ENCODE measurements at places on chromosomes 7 and 10.
A peak's percentile ranks its signal among the peaks of the same experiment; 100 is the strongest.

GRCh38 chr10:24571870-24572450 is 151.7 kb downstream of the ARHGAP21 start:
- no peak for DNase-seq

DNA sequence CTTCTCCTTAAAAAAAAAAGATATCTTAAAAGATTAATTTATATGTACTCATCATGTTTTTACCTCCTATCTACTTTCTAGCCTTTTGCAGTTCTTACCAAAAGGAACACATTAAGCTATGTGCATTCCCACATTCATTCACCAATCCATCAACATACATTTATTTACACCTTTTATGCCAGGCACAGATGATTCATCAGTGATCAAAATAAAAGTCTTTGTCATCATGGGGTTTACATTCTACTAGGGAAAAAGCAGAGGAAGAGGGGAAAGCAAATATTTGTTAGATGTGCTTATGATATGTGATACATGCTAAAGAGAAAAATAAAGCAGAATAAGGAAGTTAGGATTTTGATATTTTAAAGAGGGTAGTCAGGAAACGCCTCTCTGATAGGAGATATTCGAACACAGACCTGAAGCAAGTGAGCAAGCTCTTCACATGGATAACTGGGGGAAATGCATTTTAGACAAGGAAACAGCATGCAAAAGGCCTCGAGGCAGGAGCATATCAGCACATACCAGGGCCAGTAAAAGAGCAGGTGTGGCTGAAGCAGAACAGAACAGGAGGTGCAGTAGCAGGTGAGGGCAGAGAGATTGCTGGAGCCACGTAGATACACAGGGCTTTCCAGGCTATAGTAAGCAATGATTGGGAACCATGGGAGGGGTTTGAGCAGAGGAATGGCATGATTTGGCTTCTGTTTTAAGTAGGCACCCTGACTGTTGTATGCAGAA is 67.4 kb downstream of the REEP3 start:
- no peak for DNase-seq

- DNase-seq: no peak
Measured at GRCh38 chr10:75770626-75771081, 339.2 kb downstream of the LRMDA start.

DNA sequence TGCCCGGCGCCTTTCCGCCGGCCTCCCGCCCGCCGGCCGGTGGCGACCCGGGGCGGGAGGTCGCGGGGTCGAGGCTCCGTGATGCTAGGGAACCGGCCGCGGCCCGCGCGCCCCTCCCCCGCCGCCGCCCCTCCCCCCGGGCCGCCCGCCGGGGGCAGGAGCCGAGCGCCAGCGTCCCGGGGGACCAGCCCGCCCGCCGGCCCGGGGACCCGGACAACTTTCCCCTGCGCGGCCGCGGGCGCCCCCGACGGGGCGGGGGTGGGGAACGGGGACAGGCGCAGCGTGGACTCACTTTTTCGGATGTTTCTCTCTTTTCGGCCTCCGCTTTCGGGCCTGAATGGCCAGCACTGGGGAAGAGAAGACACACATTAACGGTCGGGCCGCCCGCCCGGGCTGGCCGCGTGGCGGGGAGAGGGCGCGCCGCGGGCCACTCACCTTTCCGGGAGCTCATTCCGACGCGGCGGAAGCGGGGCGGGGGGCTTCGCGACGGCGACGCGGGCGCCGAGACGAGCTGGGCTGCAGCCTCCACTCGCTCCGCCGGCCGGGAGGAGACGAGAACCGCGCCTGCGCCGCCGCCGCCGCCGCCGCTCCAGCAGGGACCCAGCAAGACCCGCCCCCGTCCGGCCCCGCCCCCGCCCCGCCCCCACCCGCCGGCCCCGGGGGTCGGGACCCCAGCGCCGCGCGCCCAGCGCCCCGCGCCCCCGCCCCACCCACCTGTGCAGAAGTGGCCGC is at the start of gene SRPK2:
TSS of gene SRPK2 (minus strand) at position 566 of the 732 bp plus-strand sequence.
- DNase-seq: no peak

- DNase-seq: no peak
Measured at GRCh38 chr7:22182149-22182548, 174.8 kb downstream of the RAPGEF5 start.

GRCh38 chr10:102185272-102185671 is 33.1 kb downstream of the NOLC1 start:
- no peak for DNase-seq

DNA sequence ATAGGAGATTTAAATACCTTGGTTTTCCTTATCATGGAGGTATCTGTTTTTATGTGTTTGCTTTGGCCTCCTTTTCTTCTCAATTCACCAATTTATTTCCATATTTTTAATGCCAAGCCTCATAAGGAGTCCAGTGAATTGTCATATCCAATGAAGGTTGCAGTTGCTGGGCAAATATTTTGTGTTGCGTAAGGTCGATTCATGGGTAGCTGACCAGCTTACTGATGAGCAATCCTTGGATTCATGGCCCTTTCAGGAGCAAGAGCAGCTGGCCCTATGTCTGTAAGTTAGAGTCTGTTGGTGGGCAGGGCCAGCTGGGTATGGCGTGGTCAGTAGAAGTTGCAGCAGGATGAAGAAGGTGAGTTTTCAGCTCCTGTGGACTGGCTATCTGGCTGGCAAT is 182.9 kb downstream of the PFKFB3 start:
- DNase-seq: no peak

- DNase-seq: no peak
Measured at GRCh38 chr7:152872745-152873118, 113.2 kb downstream of the ACTR3B start.

- DNase-seq: no peak
Measured at GRCh38 chr10:35375091-35375765, 38.9 kb downstream of the CCNY start.

DNA sequence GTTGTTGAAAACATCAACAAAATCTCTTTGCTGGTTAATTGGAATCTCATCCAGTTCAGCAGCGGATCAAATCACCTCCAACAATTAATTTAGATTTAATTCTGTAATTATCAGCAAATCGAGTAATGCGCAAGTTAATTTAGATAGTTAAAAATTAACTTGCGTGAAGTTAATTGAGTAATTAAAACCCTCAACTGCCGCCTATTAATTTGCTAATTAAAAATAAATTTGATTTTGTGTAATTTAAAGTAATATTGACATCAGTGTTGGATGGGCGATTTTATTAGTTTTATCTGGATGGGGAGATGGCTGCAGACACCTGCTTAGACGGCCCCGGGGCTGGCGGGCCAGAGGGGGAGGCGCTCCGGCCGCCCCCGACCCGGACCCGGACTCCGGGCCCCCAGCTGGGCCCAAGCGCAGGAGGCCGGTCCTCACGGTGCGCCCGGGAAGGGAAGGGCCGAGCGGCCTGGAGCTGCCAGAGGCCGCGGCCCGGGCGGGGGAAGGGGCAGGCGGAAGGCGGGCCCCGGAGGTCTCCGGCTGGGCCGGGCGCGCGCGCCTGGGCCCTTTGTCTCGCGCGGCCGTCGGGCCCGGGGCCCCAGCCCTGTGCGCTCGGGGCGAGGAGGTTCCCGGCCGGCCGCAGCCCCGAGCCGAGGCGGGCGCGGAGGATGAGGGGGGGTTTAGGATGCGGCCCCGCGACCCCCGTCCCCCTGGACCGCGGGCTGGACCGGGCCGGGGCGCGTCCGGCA is 3.3 kb upstream of the UNCX start:
- no peak for DNase-seq

- no peak for DNase-seq
Measured at GRCh38 chr10:22473459-22473858, 128.2 kb downstream of the SPAG6 start.

GRCh38 chr10:119205894-119206602 is 1.3 kb upstream of the GRK5 start:
- DNase-seq: no peak

DNA sequence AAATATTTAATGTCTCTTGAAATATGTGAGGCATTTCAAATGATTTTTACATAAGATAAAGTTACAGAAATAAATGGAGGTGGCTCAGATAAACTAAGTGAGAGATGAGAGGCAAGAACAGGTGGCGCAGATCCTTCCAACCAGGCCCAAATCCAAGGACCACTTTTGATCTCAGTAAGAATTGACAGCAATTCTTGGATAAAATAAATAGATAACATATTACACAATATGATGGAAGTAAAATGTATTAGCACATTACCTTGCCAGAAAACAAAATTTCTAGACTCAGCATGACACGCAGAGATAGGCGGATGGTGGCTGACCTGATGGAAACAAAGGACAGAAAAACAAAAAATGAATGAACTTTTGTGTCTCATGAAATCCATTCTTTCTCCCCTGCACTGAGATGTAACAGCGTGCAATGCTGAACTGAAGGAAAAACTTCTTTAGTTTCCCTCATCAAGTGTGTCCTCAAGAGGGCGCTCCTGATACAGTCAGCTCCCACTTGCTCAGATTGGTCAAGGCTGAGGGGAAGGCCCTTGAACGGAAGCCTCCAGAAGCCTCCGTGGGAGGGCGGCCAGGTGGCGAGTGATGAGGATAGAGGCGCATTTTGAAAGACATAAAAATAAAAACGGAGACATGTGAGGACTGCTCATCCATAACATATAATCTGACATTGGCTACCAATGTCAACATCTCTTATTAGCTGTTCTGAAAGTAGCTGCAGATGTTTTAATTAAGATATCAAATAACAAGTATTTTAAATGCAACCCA is 62.8 kb upstream of the GSDME start:
- DNase-seq: peak; percentile 91

DNA sequence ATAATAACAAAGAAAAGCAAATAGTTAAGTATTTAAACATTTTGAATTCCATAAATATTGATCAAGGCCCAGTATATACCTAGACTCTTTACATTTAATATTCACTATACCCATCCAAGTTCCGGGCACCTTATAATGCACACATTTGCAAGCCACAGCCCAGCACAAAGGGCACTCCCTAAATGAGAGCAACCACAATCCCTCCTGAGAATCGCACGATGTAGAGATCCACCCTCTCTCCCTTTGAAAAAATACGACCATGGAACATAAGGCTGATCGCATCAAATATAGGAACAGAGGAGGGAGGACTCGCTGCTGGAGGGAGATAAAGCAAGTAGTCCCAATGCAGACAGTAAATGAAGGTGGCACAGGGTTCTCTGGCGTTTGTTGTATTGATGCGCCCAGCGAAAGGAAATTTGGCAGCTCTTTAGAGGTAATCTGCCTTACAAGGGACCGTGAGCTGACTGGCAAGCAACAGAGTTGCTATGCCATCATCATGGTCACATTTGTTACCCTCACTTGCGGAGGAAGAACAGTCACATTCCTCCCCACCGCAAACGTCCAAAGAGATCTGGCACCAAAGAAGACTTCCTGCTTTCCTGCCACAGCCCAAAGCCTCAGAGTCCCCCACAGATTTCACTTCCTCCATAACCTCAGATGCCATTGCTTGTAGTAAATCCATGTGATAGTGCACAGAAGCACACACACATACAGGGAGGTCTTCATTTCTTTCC is 16.1 kb upstream of the TAS2R40 start:
- DNase-seq: no peak

GRCh38 chr10:45198486-45199204 is 116.8 kb downstream of the OR13A1 start:
- DNase-seq: no peak

DNA sequence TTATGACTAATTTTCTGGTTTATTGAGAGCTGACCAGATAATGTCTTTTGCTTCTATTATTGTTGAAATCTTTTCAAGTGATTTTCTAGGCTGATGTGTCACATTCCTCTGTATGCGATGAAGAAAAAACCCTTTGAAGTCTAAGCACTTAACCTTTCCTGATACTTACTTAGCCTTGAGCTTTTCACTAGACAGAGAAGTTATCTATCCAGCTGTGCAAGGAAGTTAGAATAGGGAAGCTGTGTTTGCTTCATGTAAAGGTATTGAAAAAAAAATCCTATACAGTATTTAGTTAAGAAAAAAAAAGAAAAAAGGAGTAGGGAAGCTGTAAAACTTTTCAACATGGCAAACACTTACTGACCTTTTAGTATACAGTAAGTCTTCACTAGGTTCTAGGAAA is 117.6 kb upstream of the DNAJB12 start:
- no peak for DNase-seq

GRCh38 chr7:98283127-98283886 is 1.8 kb downstream of the BRI3 start:
- peak; percentile 24 for DNase-seq

GRCh38 chr10:3588816-3589215 is 196.2 kb downstream of the KLF6 start:
- no peak for DNase-seq

GRCh38 chr10:132702601-132703418 is 83.1 kb downstream of the NKX6-2 start:
- no peak for DNase-seq

DNA sequence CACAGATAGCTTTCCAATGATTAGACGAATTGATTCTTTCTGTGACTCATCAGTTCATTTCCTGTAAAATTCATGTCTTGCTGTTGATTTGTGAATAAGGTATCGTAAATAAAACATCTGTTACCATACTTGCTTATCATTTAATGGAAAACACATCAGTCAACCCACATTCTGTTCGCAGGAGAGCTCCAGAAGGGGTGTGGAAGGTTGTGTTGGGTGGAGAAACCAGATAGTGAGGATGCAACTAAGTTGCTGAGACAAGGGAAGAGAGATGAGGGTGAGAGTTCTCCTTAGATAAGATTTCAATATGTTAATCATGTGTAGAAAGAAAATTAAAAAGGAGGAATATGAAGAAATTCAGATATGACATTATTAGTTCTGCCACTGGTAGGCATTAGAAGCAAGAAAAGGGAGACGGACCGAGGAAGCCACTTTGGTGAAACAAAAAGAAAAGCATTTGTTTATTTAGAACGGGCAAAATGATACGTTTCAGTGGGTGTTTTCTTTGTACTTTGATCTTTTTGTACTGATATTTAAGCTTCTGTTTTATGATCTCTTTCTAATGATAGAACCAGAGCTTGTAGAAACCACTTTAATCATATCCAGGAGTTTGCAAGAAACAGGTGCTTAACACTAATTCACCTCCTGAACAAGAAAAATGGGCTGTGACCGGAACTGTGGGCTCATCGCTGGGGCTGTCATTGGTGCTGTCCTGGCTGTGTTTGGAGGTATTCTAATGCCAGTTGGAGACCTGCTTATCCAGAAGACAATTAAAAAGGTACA is 7.8 kb downstream of the CD36 start:
- peak; percentile 90 for DNase-seq

- peak; percentile 40 for DNase-seq
Measured at GRCh38 chr7:19713676-19714075, 4.8 kb upstream of the POLR1F start.

DNA sequence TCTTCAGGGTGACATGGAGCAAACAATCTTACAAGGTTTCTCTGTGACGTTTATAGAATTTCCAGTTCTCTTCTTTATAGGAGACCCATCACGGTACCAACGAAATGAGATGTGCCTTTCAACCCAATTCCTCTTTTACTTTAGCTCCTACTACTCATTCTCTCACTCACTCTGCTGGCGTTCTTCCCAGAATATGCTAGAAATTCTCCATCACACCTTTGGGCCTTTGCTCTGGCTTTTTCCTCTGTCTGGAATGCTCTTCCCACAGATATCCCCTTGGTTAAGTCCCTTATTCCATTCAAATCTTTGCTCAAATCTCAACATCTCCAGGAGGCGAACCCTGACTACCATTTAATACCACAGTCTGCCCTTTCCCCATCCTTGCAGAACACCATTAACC is 39.0 kb downstream of the SEMA3C start:
- DNase-seq: no peak
